ENCODE measurements at places on chromosomes 6 and 20.

DNA sequence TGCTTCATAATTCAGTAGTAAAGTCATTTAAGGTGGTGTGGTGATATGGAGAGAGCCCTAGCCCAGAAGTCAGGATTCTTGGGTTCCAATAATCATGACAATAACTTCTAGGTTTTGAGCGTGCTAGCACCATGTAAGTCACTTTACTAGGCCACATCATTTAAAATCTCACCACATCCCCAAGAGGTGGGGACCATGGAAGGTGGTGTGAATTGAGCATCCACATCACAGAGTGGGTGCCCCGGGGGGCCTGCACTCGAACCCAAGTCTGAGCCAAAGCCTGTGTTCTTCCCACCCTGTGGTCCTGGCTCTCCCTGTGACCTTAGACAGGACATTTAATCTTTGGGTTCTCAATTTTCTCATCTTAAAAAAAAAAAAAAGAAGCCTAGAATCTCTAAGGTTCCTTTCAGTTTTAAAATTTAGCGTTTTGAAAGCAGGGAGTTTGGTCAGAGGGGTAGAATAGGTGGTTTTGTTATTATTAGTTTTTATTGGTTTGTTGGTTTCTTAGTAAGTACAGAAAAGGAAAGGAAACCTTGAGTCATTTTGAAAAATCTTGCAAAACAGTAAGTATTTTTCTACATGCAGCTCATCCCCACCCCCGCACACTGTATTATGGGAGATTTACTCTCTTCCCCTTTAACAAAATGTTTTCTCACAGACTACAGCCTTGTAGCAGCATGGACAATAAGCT, 26.4 kb downstream of the ARMC2 start:
- DNase-seq, result peak; percentile 2

GRCh38 chr6:126112171-126112632, 125.9 kb downstream of the TRMT11 start:
- DNase-seq, result no peak

DNA sequence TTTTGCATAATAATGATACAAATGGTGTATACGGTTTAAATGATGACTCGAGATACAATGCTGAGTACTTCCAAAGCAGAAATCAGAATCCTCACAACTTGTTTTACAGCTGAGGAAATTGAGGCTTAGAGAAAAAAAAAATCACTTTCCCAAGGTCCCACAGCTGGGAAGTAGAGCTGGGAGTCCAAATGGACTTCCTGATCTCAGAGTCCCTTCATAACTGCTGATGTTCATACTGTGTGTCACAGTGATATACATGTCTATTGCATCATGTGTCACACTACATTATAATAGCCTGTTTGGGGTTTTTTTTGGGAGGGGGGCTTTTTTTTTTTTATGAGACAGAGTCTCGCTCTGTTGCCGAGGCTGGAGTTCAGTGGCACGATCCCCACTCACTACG, 8.5 kb downstream of the HM13 start:
- no peak for DNase-seq

DNA sequence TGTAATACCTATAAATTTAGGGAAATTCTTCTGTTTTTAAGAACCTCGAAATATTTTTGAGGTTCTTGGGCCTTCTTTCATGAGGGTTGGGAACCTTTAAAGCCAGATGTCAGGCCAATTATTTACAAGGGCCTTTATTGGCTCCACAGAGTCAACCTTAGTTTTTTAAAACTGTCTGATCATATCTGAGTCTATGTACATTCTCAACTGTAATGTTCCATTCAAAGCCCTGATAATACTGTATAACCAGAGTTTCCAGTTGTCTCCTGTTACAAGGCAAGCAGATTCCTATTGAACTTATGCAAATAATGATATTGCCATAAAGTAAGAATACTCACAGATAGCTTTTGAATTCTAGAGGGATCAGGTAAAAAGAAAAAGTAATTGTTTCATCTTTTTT, 545.5 kb downstream of the EPM2A start:
- no peak for DNase-seq

GRCh38 chr20:21640556-21640955, 64.9 kb upstream of the PAX1 start:
- no peak for DNase-seq

GRCh38 chr6:142416179-142416578, 114.4 kb downstream of the ADGRG6 start:
- no peak for DNase-seq

- no peak for DNase-seq
These were observed 1.7 kb downstream of the PREX1 start for GRCh38 chr20:48826069-48826468.

DNA sequence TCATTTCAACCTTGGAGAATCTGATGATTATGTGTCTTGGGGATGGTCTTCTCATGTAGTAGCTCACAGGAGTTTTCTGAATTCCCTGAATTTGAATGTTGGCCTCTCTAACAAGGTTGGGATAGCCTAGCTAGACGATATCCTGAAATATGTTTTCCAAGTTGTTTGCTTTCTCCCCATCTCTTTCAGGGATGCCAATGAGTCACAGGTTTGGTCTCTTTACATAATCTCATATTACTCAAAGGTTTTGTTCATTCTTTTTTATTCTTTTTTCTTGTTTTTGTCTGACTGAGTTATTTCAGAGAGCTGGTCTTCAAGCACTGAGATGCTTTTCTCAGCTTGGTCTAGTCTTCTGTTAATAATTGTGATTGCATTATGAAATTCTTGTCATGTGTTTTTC, 42.7 kb upstream of the COL9A1 start:
- no peak for DNase-seq

- DNase-seq, result no peak
These were observed 4.8 kb upstream of the CSTL1 start for GRCh38 chr20:23434521-23435313.

- DNase-seq, result no peak
These were observed 162.4 kb downstream of the CD109 start for GRCh38 chr6:73858376-73858775.
